ENCODE measurements at places on chromosomes 4 and X. TPM values are rescaled to one million over a fixed set of nuclear protein-coding genes. Genes with fewer than 3 reads are reported as not detected.

Gene TEX13C
- total RNA-seq: not detected

Gene CNGA2
- total RNA-seq: not detected

Gene UGT8
- total RNA-seq: not detected

Gene SLC4A4
- 0.58 TPM for total RNA-seq

Gene PLP1
- 1.8 TPM for total RNA-seq

Gene INTU
- 3.5 TPM for total RNA-seq

Gene PPEF2
- not detected for total RNA-seq

Gene PPP4R3C
- total RNA-seq: not detected

Gene CCNA2
- 83.6 TPM for total RNA-seq

Gene RGN
- 3.7 TPM for total RNA-seq

Gene ETNPPL
- total RNA-seq: not detected

Gene OPHN1
- total RNA-seq: 3.5 TPM

Gene TCEAL2
- not detected for total RNA-seq
